ENCODE measurements at places on chromosomes 16 and 17. TPM values are rescaled to one million over a fixed set of nuclear protein-coding genes. Genes with fewer than 3 reads are reported as not detected.

DNA sequence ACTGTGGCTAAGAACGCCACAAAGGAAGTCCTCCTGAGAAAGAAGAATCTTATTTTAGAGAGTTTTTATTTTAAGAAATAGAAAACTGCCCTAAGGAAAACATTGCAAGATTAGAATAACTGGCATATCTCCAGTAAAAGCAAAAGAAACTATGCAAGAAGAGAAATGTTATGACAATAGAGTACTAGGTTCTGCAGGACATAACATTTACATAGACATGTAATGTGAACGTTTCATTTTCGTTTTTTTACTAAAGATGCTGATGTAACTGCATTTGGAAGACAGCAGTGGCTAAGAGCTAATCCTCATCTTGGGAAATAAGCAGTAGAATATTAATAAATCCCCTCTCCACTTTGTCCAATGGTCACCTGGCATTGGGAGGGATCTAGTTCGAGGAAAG lies 7.8 kb upstream of the ASGR2 start:
- H3K36me3 ChIP-seq = no peaks in the 10 kb centered on the region
- H3K27ac ChIP-seq = peak overlapping the region; percentile 66
- H3K4me3 ChIP-seq = no peak overlapping the region
- peaks cover 79% of the 10 kb centered on the region for H3K4me1 ChIP-seq

- peak; percentile 27 for DNase-seq
- no peaks in the 10 kb centered on the region for H3K27me3 ChIP-seq
- no peak overlapping the region for H3K27ac ChIP-seq
These were observed 9.5 kb upstream of the KSR1 start for GRCh38 chr17:27446569-27447301.

DNA sequence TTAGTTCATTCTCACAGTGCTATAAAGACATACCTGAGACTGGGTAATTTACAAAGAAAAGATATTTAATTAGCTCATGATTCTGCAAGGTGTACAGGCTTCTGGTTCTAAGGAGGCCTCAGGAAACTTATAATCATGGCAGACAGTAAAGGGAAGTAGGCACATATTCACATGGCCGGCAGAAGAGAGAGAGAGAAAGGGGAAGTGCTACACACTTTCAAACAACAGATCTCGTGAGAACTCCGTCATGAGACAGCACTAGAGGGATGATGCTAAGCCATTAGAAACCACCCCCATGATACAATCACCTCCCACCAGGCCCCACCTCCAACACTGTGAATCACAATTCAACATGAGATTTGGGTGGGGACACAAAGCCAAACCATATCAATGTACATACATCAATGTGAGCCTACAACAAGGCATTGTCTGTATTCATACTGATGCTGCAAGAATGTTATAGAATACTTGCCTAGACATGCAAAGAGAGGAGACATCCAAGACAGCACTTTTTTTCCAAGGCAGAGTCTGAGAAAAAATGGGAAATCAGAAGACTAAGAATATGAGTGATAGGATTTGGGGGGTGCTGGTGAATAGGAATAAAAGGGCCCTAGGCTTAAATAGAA lies 114.8 kb upstream of the XYLT1 start:
- no peak overlapping the region for H3K4me3 ChIP-seq
- H3K27ac ChIP-seq = no peak overlapping the region
- no peaks in the 10 kb centered on the region for H3K27me3 ChIP-seq
- no peak for DNase-seq

GFOD2 gene
- 3.8 TPM for polyA plus RNA-seq

GPR142 gene
- polyA plus RNA-seq = not detected

MED1 gene
- polyA plus RNA-seq = 5.0 TPM

STAC2 gene
- not detected for polyA plus RNA-seq

All from CD14-positive monocyte (primary cell).